Neural crest cell (in vitro differentiated cells): ENCODE measurements at places on chromosomes 2 and 18. TPM values are rescaled to one million over a fixed set of nuclear protein-coding genes. Genes with fewer than 3 reads are reported as not detected.
A peak's percentile ranks its signal among the peaks of the same experiment; 100 is the strongest.

DNA sequence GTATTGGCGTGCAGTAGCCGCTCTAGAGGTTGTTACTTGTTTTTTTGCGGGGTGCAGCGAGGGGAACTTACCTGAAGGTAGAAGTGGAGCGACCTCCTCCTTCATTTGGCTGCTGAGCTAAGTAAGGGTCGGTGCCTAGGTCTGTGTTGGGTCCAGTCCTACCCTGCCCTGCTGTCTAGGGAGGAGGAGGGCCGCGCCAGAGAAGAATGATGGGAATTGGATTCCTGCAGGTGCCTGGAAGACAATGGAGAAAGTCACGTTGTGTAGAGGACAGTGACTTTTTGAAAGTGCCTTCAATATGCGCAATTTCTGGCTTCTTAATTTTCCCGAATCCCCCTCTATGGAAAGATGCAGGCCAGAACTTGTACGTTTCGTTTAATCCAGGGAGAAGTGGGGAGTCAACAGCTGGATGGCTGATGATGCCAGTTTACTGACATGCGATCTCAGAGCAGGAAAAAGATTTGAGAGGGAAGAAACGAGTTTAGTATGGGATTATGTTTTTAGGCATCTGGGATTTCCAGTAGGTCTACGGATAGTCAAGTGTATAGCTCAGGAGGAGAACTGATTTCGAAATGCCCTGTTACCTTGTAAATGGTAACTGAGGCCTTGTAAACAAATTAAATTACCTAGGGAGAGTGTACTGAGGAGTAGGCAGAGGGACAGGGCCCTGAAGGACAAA lies 653 bp downstream of the MRPS9 start:
- peak overlapping the region; percentile 99 for H3K4me3 ChIP-seq
- H3K36me3 ChIP-seq = no peaks in the 10 kb centered on the region
- H3K27me3 ChIP-seq = no peaks in the 10 kb centered on the region

GRCh38 chr2:239137898-239138283 lies 262.9 kb downstream of the HDAC4 start:
- H3K27ac ChIP-seq = no peak overlapping the region
- DNase-seq = no peak
- peaks cover 29% of the 10 kb centered on the region for H3K36me3 ChIP-seq
- no peaks in the 10 kb centered on the region for H3K27me3 ChIP-seq
- H3K4me1 ChIP-seq = no peaks in the 10 kb centered on the region

- H3K27ac ChIP-seq = no peak overlapping the region
- peaks cover 93% of the 10 kb centered on the region for H3K27me3 ChIP-seq
- peak overlapping the region; percentile 97 for H3K4me3 ChIP-seq
Measured at GRCh38 chr18:37564711-37565100, 892 bp downstream of the CELF4 start.

GRCh38 chr18:12768625-12769024 lies 65.8 kb downstream of the PSMG2 start:
- peaks cover 5% of the 10 kb centered on the region for H3K4me1 ChIP-seq
- H3K4me3 ChIP-seq = no peak overlapping the region
- H3K27me3 ChIP-seq = no peaks in the 10 kb centered on the region
- DNase-seq = no peak

GRCh38 chr2:169727065-169727464 lies 6.6 kb upstream of the KLHL23 start:
- no peaks in the 10 kb centered on the region for H3K36me3 ChIP-seq
- H3K4me1 ChIP-seq = peaks cover 4% of the 10 kb centered on the region
- no peak overlapping the region for H3K27ac ChIP-seq
- no peak for DNase-seq

DNA sequence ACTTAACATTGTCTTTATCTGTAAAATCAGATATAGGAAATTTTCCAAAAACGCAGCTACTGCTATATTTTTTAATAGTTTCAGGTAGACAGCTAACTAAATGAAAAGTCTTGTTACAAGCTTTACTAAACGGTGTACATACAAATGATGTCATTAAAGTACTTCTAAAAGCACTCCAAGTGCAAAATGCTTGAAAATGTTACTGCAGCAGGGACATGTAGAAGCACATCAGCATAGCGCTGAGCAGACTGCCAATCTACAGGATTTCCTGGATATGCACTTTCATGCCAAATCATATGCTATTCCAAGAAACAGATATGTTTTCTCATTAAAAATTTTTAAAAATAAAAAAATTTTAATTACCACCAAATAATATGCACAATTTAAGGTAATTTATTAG lies 61.7 kb downstream of the SMAD2 start:
- H3K36me3 ChIP-seq = peaks cover 10% of the 10 kb centered on the region
- H3K4me3 ChIP-seq = no peak overlapping the region
- no peak overlapping the region for H3K27ac ChIP-seq
- no peaks in the 10 kb centered on the region for H3K27me3 ChIP-seq
- no peak for DNase-seq

DNA sequence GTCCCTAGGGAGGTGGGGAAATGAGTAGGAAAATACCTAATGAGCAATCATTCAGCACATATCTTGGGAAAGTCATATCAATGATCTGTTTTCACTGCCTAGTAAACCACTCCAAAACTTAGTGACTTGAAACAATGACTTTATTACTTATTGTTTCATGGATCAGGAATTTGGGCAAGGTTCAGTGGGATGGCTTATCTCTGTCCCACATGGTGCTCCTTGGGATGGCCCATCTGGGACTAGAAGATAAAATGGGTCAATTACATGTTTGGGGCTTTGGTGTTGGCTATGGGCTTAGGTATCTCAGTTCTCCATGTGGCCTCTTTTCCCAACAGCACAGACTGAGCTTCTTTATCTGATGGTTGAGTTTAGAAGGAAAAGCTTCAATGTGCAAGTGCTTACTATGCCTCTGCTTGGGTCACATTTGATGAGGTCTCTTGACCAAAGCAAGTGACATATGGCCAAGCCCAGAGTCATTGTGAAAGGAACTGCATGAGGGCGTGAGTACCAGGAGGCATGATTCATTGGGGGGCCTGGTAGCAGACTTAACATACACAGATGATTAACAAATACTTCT lies 218.1 kb upstream of the TNP1 start:
- H3K27ac ChIP-seq = no peak overlapping the region
- H3K27me3 ChIP-seq = no peaks in the 10 kb centered on the region
- peaks cover 13% of the 10 kb centered on the region for H3K4me1 ChIP-seq
- no peak for DNase-seq

- peaks cover 57% of the 10 kb centered on the region for H3K4me1 ChIP-seq
- no peaks in the 10 kb centered on the region for H3K27me3 ChIP-seq
- peak overlapping the region; percentile 89 for H3K4me3 ChIP-seq
- peak overlapping the region; percentile 97 for H3K27ac ChIP-seq
Measured at GRCh38 chr2:121529439-121530211, 1.1 kb upstream of the RNU4ATAC start.

DNA sequence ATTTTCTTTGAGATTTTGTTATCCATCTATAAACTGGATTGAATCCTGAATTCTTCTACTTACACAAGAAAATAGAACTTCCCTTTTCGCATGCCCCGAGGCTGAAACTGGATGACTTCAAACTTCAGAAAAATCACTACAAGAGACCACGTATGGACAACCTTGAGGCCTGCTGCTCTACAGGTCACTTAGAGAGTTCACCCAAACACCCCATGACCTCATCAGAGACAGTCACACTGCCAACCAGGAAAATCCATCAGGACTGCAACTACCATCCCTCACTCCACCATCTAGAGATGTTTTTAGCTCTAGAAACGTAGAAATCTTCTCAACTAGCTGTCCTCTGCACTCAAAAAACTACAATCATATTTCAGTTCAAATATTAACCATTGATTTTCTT lies 18.6 kb upstream of the GPC1 start:
- DNase-seq = no peak
- no peak overlapping the region for H3K27ac ChIP-seq

DNA sequence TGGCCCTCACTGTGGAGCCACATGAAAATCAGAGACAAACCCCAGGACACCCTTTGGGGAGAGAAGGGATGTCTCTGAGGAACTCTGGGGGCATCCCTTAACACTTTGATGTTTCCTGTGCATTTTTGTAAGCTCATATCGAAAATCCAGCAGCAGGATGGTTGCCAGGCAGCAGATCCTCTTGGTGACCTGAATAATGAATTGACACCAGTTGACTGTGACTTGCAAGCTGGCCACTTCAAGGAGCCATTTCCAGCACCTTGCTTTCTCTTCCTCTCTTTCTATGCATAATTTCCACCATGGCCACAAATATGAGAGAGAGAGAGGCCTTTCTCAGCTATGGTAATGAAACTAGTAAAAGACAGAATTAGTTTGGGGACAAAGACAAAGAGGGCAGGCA lies 91.7 kb downstream of the NRP2 start:
- no peak for DNase-seq
- H3K36me3 ChIP-seq = peaks cover 16% of the 10 kb centered on the region
- peaks cover 48% of the 10 kb centered on the region for H3K4me1 ChIP-seq
- no peak overlapping the region for H3K4me3 ChIP-seq
- H3K27ac ChIP-seq = no peak overlapping the region
- H3K27me3 ChIP-seq = no peaks in the 10 kb centered on the region

DNA sequence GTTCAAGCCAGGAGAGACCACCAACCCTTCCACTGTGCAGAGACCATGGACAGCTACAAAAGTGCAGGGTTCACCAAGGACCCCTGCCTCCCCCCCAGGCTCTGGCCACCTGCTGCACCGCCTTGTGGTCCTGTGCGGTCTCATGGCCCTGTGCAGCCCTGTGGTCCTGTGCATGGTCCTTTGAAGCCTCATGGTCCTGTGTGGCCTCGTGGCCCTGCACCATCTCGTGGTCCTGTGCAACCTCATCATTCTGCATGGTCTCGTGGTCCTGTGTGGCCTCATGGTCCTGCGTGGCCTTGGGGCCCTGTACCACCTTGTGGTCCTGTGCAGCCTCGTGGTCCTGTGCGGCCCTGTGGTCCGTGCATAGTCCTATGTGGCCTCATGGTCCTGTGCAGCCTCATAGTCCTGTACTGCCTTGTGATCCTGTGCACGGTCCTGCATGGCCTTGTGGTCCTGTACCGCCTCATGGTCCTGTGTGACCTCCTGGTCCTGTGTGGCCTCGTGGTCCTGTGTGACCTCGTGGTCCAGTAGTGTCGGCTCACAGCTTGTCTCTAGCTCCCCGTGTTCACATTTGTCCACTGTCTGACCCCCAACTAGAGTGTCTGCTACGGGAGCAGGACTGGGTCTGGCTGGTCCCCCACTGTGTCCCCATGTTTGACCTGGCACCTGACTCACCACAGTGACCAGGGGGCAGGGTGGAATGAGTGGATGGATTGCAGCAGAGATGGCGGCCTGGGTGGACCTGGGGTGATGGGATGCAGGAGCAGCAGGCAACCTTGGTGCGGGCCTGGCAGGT lies 20.0 kb upstream of the OTOS start:
- peaks cover 8% of the 10 kb centered on the region for H3K4me1 ChIP-seq
- no peak for DNase-seq
- no peak overlapping the region for H3K4me3 ChIP-seq
- peak overlapping the region; percentile 27 for H3K27ac ChIP-seq
- H3K36me3 ChIP-seq = no peaks in the 10 kb centered on the region

- H3K36me3 ChIP-seq = no peaks in the 10 kb centered on the region
- no peaks in the 10 kb centered on the region for H3K27me3 ChIP-seq
Measured at GRCh38 chr2:79248776-79249175, 89.2 kb upstream of the REG3A start.

DNA sequence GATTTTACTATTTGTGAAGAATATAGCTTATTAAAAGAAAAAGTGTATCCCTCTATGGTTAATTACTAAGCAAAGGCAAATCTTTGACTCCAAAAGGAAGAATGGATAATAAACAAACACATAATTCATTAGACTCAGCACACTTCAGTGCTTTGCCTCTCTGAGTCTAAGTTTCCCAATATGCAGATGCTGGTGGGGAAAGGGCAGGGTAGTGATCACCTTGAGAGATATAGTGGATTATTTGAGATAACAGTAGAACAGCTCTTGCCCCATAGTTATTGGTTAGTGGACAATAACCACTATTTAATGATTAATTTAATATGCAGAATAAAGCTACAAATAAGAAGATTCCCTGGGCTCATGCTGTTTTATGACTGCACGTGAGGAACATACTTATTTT lies 98.2 kb upstream of the SLC8A1 start:
- H3K4me3 ChIP-seq = no peak overlapping the region
- H3K27me3 ChIP-seq = peaks cover 4% of the 10 kb centered on the region
- no peak overlapping the region for H3K27ac ChIP-seq
- no peaks in the 10 kb centered on the region for H3K36me3 ChIP-seq
- DNase-seq = no peak

GRCh38 chr2:74077636-74078035 lies 70.1 kb downstream of the BOLA3 start:
- peaks cover 20% of the 10 kb centered on the region for H3K4me1 ChIP-seq
- no peak overlapping the region for H3K4me3 ChIP-seq
- H3K36me3 ChIP-seq = peaks cover 5% of the 10 kb centered on the region
- no peaks in the 10 kb centered on the region for H3K27me3 ChIP-seq
- DNase-seq = no peak
- peak overlapping the region; percentile 22 for H3K27ac ChIP-seq

DNA sequence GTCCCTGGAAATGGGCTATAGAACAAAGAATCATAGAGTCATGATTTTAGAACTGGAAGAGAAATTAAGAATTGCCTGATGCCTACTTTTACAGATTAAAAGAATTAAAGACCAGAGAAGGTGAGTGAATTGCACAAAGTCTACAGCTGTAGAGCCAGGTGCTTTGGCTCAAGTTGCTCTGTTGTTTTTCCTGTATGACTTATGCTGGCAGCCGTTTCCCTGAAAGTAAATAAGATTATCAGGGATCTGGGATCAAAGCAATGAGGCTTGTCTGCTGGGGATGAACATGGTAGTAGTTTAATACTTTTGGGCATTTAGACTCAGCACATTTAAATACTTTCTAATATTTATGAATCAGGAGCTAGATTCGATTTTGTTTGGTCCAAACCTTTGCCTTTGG lies 166.9 kb downstream of the PRPF40A start:
- no peak overlapping the region for H3K4me3 ChIP-seq
- no peaks in the 10 kb centered on the region for H3K36me3 ChIP-seq
- DNase-seq = no peak
- H3K27me3 ChIP-seq = no peaks in the 10 kb centered on the region
- H3K27ac ChIP-seq = no peak overlapping the region

DNA sequence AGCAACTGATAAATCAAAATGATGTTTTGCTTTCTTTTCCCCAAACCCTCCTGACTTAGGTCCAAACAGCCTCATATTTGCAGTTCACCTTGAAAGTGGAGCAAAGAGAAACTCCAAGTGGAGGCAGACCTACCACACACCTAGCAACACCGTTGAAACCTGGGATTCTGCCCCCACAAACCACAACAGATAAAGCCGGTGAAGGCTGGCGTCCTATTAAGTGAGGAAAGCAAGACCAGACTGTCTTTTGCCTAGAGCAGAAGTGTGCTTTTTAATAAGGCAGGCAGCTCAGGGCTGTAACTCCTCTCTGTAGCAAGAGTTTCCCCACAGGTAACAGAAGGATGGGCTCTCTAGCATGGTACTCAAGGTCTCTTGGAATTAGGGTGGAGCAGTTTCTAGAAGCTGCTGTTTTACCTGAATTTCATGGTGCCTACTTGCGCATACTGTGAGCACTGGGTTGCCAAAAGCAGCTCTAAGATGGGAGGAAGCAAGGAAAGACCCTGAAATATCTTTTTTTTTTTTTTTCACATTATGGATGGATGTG lies 336.9 kb downstream of the BCL11A start:
- no peak overlapping the region for H3K4me3 ChIP-seq
- H3K36me3 ChIP-seq = no peaks in the 10 kb centered on the region
- no peak for DNase-seq
- no peak overlapping the region for H3K27ac ChIP-seq
- peaks cover 27% of the 10 kb centered on the region for H3K4me1 ChIP-seq

- peaks cover 3% of the 10 kb centered on the region for H3K36me3 ChIP-seq
- H3K4me3 ChIP-seq = no peak overlapping the region
- no peak overlapping the region for H3K27ac ChIP-seq
- no peak for DNase-seq
Measured at GRCh38 chr2:66497431-66498288, 62.7 kb downstream of the MEIS1 start.

COL4A4 gene
- total RNA-seq = 0.16 and 0.19 TPM in 2 replicates

C2orf72 gene
- total RNA-seq = 3.0 and 3.3 TPM in 2 replicates
